Upper lobe of right lung (tissue), 1 donor: ENCODE measurements at places on chromosomes 4 and X.

GRCh38 chr4:155946486-155946885 lies 7.2 kb downstream of the CTSO start:
- no peak for DNase-seq

DNA sequence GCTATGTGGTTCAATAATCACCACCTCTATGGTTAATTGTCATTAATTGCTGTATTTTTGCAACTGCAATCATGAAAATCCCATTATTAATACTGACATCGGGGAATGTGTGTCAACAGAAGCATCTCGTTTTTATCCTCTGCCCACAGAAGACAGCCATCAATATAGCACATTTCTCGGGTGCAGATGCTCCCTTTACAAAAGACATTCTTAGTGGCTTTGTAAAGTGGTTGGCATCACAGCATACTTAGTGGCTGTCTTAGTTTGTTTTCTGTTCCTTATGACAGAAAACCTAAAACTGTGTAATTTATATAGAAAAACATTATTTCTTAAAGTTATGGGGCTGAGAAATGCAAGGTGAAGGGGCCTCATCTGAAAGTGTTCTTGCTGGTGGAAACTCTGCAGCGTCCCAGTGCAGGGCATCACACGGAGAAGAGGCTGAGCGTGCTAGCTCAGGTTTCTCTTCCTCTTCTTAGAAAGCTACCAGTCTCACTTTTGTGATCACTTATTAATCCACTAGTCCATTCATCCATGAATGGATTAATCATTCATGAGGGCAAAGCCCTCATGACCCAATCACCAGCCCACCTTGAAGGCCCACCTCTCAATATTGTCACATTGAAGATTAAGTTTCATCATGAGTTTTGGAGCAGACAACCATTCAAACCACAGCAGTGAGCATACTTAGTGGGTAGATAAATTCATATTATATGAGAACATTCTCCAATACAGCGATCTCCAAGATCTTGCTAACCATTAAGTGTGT lies 1067.7 kb upstream of the PABPC4L start:
- DNase-seq, result no peak

GRCh38 chr4:169225058-169225751 lies 45.6 kb downstream of the SH3RF1 start:
- DNase-seq, result no peak

GRCh38 chr4:73309211-73309610 lies 50.6 kb upstream of the ANKRD17 start:
- no peak for DNase-seq

GRCh38 chr4:21709031-21709430 lies 239.5 kb downstream of the KCNIP4 start:
- DNase-seq, result no peak

- no peak for DNase-seq
Observed at GRCh38 chrX:30060718-30061117, 154.6 kb upstream of the MAGEB2 start.

GRCh38 chrX:70769659-70770227 lies 138.8 kb downstream of the TEX11 start:
- DNase-seq, result no peak

GRCh38 chr4:112001041-112001440 lies 144.2 kb upstream of the FAM241A start:
- DNase-seq, result no peak

GRCh38 chrX:72126048-72126415 lies 5.7 kb downstream of the RTL5 start:
- DNase-seq, result no peak

DNA sequence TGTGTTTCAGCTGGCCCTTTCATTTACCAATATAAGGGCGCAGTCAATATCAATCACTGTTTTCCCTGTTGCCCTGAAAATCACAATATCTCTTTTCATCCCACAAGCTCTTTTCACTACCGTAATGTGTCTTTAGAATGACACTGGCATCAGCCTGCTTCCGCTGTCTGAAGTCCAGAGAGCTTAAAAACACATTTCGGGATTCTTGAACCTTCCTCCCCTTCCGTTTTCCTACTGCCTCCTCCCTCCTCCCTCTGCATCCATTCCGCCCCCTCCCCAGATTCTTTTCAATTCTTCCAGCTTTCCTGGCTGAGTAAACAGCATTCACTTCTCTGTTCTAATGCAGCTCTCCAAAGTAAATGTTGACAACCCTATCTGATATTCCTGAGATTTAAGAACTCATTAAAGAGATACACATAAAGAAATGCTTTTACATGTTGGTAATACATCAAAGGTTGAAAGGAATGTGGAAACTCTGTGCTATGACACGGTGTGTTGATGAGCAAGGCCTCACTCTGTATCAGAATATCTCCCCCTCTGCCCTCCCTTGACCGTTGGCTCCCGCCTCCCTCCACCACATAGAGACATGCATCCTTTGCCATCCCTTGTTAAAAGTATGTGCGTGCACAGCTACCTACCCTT lies 83.5 kb upstream of the SPRY1 start:
- DNase-seq, result no peak

DNA sequence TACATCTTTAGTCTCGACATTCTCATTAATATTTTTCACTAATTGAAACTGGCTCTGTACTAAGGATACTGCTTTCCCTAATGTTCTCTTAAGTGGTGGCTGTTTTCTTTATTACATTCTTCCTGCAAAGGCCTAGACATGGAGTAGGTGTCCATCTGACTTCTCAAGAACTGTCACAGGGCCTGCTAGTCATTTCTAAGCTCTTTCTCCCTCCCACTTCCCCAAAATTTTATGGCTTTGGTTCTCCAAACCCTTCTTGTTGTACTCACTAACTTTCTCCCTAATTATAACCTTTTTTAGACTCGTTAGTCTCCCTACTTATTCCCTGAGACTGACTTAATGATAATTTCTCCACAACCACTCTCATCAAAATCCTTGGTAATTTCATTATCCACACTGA lies 133.3 kb downstream of the SPOCK3 start:
- no peak for DNase-seq

GRCh38 chrX:131399678-131400428 lies 110.7 kb upstream of the IGSF1 start:
- no peak for DNase-seq

DNA sequence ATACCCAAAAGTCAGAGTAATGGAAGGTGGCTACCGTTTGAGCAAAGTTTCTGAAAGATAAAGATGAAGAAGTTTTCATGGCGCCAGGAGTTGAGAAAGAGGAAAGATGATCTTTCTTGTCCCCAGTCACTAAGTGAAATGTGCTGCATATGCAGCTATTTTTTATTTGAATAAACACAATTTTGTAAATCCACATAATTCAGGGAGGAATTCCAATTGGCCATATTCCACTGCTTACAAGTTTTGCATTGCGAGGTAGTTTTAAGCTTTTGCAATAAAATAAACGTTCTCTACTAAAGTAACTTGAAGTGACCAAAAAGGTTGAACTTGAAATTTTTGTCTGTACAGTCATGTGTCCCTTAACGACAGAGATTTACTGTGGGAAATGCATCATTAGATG lies 139.3 kb upstream of the VCX2 start:
- DNase-seq, result no peak

- DNase-seq, result peak; percentile 71
Observed at GRCh38 chrX:153598541-153599191, at the start of gene CCNQ. TSS of gene CCNQ (minus strand) at chrX:153599139. CDS start at chrX:153599073, 66 bp downstream.

DNA sequence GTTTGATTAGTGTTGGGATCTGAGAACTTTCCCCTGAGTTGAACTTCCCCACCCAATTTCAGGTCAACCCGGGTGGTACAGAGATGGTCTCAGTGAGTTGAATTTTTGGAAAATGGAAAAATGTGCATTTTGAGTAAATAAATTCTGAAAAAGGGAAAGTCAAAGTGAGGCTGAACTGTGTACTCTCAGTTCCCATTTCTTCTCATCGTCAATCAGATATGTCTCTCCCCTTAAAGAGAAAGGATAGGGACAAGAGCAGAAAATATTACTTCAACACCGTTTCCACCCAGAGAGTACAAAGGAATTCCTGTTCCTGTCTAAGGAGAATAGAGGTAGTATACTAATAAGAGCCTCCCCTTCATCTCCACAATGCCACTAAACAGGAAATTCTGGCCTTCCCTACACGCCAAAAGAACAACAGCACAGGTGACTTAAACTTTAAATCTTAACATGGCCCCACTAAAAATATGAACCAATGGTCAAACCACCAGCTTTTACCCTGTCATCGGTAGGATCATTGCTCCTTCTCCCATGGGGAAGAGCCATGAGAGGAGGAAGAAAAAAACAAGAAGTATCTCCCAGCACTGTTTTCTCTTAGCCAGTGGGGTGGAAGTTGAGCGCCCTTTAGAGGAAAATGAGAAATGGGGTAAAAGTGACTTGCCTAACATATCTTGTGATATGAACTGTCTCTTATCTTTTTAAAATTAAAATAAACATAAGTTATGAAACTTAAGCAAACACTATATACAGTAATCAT lies 30.3 kb downstream of the BMP3 start:
- no peak for DNase-seq

GRCh38 chr4:118736900-118737299 lies 51.7 kb downstream of the METTL14 start:
- DNase-seq, result no peak

- DNase-seq, result no peak
Observed at GRCh38 chr4:24024605-24025004, 134.8 kb upstream of the PPARGC1A start.

DNA sequence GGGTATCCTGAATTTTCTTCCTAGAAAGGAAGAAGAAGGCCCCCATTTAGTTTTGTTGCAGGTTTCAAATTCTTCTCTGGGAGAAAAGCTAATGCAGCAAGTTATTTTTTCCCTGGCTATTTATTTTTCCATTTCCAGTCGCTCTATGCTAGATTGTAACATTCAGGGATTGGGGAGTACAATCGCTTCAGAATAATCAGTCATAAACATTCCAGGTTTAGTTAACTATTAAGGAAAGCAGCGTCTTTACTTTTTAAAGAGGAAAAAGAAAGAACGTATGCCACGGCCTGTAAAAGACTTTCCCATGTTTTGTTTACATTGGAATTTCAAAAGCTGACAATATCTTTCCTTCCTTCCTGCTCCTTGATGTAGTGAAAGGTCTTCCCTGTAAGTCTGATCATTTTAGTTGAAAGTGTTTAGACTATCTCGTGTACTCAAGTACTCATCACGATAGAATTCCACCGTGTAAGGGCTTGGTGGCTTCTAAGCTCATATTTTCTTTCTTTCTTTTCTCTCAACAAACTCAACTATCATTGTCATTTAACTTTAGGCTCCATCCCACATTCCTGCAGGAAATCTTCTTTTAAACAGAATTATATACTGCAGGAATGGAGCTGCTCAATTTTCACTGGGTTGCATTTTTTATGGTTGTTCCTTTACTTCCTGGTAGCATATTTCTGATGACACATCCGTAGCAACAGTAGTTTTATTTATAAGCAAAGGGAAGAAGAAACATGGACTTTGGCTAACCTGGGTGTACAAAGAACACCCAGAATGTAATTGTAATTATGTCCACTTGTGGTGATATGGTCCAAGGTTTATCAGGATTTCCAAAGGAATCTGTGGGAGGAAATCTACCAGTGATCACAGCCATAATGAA lies 213.1 kb upstream of the FAT1 start:
- no peak for DNase-seq

- no peak for DNase-seq
Observed at GRCh38 chr4:140947506-140947905, 185.8 kb downstream of the RNF150 start.

GRCh38 chr4:173405840-173406606 lies 7.1 kb upstream of the SCRG1 start:
- no peak for DNase-seq

GRCh38 chr4:52057196-52057595 lies 6.1 kb downstream of the SPATA18 start:
- no peak for DNase-seq

DNA sequence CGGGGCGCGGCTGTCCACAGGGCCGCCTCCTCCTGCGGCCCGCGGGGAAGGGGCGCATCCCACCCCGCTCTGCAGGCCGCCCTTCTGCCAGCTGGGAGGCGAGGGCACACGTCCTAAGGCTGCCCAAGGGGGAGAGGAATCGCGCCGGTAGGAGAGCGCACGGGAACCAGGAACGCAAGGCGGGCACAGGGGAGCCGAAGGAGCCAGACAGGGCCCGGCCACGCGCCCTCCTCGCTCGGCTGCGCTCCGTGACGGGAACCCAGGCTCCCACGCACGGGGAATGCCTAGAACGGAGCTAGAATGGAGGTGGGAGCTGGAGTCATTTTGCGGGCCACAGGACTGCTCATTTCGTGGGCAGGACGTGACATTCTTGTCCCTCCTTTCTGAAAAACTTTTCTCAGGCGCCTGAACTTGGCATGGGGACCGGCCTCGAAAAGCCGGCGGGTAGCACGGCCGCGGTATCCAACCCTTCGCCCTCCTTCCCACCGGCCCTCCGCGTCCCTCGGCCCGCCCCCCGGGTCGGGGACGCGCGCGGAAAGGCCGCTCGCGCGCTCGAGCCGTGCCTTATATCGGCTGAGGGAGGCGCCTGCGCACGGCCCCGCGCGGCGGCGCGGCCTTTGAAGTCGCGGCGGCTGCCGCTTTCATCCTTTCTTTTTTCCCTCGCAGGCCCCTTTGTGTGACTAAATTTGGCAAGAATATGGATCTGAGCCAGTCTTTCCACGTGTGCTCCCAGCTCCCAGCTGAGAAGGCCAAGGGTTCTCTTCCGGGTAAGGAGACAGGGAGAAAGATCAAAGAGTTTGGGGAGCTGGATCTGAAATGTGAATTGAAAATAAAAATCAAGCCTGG lies 4.2 kb upstream of the LEF1 start:
- peak; percentile 73 for DNase-seq

DNA sequence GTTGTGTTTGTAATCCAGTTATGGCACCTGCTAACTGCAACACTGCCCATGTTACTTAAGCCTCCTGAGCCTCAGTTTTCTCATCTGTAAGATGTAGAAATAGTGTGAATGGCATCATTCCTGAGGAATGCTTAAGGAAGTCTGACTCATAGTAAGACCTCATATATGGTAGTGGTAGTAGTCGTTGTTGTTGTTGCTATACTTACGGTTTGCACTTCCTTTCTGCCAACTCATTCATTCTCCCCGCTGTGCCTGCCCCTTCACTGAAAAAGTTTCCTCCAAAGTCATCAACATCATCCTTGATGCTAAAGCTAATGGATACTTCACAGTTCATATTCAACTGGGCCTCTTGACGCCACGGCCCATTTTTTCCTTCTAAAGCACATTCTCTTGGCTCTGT lies 54.2 kb upstream of the SPANXN3 start:
- no peak for DNase-seq

DNA sequence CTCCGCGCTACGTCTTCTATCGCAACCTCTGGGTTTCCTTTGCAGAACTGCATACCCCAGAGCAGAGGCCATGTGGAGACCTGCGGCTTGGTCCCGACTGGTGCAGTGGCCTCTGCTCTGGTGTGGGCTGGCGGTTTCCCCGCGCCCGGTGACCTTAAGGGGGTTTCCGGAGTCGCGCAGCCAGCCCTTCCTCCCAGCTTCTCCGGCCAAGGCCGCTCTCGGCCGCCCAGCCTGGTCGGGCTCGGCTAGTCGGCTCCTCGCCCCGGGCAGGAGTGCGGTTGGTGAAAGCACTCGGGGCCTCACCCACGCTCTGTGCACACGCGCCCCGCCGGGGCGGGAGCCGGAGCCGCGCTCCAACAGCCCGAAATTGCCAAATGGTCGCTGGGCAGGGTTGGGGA lies 84.9 kb downstream of the BCOR start:
- DNase-seq, result peak; percentile 76

GRCh38 chr4:40363945-40364344 lies 28.8 kb downstream of the CHRNA9 start:
- no peak for DNase-seq

- no peak for DNase-seq
Observed at GRCh38 chrX:11355259-11355909, 62.2 kb downstream of the AMELX start.
